ENCODE measurements at places on chromosomes 5 and 9.

DNA sequence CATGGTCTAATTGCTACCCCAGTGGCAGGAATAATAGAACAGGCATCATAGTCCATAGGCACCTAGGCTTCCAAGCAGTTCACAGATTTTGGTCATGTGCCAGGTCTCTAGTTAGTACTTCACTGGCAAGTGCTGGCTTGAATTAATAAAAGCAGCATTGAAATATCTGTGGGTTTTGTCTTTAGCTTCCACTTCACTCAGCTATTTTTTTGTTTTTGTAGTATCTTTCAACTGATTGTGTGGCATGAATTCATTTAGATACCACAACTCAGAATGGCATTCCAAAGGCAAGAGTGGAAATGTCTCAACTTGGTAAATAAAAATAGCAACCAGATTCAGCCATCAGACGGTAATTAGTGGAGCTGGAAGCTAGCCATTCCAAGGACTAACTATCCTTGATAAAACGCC, 27.9 kb upstream of the ITGA2 start:
- peak; percentile 17 for DNase-seq

DNA sequence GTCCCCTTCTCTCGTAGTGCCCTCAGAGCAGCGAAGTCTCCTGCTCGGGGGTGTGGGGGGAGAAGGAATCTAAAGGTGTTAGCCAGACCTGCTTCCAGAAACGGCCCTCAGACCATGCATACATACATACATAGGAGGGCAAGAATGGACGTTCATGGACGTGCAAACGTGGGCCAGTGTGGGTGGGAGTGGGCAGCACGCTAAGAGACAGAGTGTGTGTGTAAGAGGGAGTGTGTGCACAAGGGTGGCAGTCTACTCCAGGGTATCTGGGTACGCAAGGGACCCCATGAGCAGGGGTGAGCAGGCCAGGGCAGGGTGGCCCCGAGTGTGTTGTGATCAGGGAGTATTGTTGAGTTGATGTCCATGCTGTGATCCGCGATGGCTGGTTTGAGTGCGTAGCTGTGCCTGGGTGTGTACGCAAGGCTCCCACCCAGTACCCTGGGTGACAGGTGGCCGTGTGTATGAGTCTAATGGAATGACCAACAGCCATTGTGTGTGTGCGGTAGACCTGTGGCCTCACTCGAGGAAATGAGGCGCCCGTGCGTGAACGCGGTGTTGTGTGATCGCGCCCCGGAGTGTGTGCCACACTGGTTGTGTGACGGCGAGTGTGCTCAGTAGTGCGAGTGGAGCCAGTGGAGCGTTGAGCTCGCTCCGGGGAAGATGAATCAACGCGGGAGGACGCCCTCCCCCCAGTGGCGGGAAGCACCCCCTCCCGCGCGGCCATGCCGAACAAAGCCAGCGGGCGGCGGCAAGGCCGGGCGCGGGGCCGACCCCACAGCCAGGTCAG, 826 bp downstream of the GPRIN1 start:
- DNase-seq = peak; percentile 77

DNA sequence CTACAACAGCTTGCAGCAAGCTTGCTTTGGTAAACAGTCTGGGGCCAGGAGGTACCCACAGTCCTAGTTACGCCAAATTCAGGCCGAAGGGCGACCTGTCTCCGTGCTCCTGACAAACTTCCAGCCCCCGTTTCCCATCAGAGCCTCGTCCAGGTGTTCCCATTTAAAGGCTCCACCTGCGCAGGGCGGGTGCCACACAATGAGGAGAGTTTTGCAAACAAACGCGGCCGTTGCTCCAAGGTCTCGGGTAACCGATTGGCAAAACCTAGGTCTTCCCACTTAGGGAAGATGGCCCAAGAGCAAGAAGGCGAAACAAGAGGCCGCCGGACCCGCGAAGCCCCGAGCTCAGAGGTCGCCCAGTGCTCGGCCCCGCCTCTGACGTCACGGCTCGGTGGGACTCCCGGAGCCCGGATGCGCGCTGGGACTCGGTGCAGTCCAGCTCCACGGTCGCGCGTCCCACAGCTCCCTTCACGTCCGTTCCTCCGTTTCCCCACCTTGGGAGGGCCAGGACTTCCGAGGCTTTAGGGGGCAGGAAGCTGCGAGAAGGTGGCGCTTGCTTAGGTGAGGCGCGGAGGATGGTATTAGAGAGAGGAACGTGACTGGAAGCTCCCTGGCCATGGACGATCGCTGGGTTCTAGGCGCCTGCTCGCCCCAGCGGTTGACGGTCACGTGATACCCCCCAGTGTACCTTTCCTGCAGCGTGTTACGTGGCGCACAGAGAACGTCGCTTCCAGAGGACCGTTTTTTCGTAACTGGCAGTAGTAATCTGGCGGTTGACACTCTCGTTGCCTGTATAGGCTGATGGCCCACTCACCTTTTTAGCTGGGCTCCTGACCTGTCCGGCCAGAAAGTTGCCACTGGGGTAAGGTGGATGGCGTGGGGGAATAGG, 41.8 kb upstream of the KDM4C start:
- DNase-seq = peak; percentile 56

- no peak for DNase-seq
Measured at GRCh38 chr9:33129251-33129885, 37.8 kb downstream of the B4GALT1 start.

GRCh38 chr5:117456866-117457470, 882.3 kb upstream of the SEMA6A start:
- no peak for DNase-seq

DNA sequence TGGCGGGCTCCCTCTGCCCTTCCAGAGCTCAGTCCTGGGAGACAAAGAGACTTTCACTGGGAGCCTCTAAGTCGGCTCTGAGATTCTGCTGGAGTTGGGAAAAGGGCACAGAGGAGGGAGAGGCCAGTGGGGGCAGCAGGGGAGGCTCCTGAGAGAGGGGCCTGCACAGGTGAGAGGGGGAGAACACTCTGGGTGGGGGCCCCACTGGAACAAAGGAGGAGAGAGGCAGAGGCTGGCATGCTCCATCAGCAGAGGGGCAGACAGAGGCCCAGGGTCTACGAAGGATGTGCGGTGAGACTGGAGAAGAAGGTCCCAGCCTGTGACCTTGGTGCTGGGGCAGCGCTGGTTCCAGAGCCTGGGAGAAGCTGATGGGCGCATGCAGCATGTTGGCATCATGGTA, 8.9 kb downstream of the TCF7 start:
- no peak for DNase-seq

GRCh38 chr5:39214912-39215709, 4.3 kb downstream of the FYB1 start:
- no peak for DNase-seq

DNA sequence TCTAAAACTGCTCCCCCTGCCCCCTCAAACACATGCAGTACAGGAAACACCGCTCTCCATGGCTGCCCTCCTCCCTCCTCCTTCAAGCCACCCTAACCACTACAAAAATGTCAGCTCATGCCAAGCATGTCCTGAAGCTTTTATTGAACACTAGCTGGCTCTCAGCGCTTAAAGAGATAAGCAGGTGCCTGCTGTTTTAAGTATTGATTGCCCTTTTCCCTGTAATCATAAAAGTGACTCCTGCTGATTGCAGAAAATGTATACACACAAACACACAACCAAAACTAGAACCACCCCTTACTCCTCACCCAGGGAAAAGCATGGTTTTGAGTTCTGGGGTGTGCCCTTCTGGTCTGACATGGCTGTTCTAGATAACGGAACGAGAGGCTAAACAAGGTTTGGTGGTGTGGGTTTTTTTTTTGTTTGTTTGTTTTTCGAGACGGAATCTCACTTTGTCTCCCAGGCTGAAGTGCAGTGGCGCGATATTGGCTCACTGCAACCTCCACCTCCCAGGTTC, 3.7 kb upstream of the UCK1 start:
- DNase-seq = no peak

GRCh38 chr9:79857188-79857587, 285.4 kb downstream of the TLE4 start:
- DNase-seq = no peak

DNA sequence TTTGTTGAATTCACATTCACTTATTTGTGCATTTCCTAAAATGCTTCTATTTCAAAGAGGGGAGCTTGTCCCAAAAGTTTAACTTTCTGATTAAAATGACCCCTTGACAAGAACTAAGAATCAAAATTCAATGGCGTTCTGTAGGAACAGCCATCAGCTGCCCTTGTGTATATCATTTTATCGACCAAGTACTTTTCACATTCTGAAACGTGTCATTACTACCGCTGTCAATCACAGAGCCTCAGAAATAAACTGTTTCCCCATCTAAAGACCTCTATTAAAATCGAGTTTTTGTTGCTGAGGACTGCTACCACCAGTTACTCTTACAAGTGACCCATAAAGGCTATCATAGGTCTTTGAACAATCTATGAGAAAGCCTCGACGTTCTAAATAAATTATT, 1.6 kb upstream of the FOXD1 start:
- DNase-seq = no peak
